Muscle of arm (tissue), 14 donors: ENCODE measurements at places on chromosomes 1 and 21. TPM values are rescaled to one million over a fixed set of nuclear protein-coding genes. Genes with fewer than 3 reads are reported as not detected.

DNA sequence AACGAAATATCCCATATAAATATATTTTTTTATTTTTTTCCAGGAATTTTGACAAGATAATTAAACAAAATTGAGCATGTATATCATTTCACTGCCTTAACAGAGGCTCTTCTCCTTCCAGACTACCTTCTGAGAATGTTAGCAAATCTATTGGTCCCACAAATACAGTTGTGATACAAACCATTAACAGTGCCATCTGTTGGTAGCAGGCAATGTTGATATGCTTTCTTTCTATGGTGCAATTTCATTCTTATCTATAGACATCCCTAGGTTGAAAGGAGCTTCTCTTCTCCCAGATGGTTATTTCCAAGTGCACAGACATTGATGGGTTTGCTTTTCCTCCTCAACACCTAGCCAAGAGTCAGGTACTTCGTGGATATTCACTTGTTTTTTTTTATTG, 303.6 kb downstream of the USH2A start:
- DNase-seq: no peak

DNA sequence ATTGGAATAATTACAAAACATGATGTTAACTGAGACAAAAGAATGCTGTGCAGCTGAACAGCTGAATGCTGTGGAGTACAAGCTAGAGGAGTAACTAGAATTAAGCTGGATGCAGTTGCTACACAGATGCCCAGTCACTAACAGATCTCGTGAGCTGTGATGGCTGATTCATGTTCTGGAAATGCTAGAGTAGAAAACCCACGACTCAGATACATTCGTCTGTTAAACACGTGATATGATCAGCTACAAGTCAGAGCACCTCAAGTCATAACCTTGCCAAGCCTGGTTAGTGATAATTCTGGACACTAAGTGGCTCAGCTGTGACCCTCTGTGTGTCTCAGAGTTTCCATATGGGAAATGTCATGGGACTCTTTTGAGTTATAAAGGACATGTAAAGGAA, 89.7 kb upstream of the ESRRG start:
- DNase-seq: peak; percentile 11

DNA sequence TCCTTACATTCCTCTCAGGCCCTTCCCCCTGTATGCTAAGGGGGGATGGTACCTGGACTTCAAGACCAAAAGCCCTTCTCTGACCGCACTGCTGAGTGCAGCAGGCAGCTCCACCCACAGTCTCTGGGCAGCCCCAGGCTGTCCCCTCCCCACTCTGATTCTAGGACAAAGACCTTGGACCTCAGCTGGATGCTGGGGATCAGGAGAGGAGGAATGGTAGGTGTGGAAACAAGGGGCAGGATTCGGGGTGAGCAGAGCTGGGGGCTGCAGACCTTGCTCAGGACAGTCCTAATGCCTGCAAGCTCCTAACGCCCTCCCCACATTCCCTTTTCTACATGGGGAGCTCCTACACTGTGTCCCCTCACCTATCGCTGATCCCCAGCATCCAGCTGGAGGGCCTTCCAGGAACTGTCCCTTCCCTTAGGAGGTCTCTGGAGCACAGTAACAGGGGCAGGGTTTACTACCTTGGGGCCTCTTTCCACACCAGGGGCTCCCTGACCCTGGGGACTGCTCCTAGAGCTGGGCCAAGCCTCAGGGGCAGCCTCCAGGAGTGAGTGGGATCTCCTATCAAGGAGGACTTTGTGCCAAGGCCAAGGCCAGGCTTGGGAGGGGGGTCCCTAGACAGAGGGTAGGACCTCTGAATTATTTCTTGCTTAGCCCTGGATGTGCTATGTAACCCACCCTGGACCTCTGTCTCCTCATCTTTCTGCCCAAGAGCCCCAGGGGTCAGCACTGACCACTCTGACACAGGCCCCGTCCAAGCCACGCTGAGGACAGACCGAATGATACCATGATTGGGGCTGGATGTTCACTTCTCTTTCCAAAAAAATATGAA, 5.6 kb downstream of the CLDN19 start:
- no peak for DNase-seq

GRCh38 chr21:33116676-33117075, 46.7 kb downstream of the OLIG1 start:
- no peak for DNase-seq

The CDCA8 gene
- polyA plus RNA-seq: 8.6 TPM

The CACNA1E gene
- polyA plus RNA-seq: 0.74 TPM

DNA sequence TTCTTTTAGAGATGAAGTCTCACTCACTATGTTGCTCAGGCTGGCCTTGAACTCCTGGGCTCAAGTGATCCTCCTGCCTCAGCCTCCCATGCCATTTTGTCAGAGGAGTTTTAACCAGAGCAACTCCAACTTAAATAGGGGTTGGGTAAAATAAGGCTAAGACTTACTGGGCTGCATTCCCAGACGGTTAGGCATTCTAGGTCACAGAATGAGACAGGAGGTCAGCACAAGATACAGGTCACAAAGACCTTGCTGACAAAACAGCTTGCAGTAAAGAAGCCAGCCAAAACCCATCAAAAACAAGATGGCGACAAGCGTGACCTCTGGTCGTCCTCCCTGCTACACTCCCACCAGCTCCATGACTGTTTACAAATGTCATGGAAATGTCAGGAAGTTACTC, 5.7 kb upstream of the DNAH14 start:
- DNase-seq: no peak

The ZP4 gene
- not detected for polyA plus RNA-seq

The TSPAN2 gene
- polyA plus RNA-seq: 18.7 TPM

- no peak for DNase-seq
These were observed 161.3 kb downstream of the TSEN15 start for GRCh38 chr1:184212649-184213314.

- DNase-seq: no peak
These were observed 71.2 kb downstream of the GPR161 start for GRCh38 chr1:168065506-168065905.

DNA sequence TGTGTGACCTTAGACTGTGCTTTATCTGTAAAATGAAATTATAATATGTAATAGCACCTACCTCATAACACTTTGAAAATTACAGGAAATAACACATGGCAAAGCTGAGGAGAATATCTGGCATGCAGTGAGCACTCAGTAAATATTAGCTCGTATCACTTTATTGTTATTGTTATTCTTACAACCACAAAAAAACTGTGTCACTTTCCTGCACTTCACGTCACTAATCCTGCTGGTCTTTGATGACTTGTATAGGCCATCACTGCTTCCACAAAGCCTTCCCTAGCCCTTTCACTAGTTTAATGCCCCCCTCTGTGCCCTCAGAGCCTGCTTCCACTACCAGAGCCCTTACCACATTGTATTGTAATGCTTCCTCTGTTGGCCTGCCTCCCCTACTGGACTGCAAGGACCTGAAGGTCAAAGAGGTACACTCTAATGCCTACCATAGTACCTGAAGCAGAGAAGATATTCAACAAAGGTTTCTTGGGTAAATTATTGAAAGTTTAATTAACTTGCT, 231.6 kb downstream of the NFIA start:
- no peak for DNase-seq

The OR14K1 gene
- not detected for polyA plus RNA-seq

GRCh38 chr1:193555662-193556441, 369.4 kb upstream of the B3GALT2 start:
- DNase-seq: no peak

The BLACAT1 gene
- not detected for polyA plus RNA-seq

The ARHGAP30 gene
- not detected for polyA plus RNA-seq

- DNase-seq: no peak
These were observed 73.5 kb downstream of the ASTN1 start for GRCh38 chr1:177091040-177091439.

GRCh38 chr1:206904423-206905142, 7.3 kb downstream of the IL24 start:
- DNase-seq: no peak

The RPE65 gene
- polyA plus RNA-seq: not detected

DNA sequence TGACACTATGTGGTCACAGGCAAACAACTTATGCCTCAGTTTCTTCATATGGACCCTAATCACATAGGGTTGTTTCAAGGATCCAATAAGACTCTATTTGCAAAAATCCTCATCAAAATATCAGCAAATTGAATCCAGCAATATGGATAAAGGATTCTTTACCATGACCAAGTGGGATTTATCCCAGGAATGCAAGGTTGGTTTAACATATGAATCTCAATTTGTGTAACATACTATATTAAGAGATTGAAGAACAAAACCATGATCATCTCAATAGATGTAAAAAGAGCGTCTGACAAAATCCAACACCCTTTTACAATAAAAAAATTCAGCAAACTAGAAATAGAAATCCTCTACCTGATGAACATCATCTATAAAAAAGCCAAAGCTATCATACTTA, 23.9 kb downstream of the ARHGEF11 start:
- no peak for DNase-seq

- DNase-seq: no peak
These were observed 10.7 kb downstream of the RNU5D-1 start for GRCh38 chr1:44720281-44720680.

- no peak for DNase-seq
These were observed 83.9 kb downstream of the DYRK1A start for GRCh38 chr21:37450445-37450941.

The S100A5 gene
- polyA plus RNA-seq: not detected

GRCh38 chr21:43306391-43306790, 120.5 kb downstream of the SIK1 start:
- DNase-seq: no peak

- no peak for DNase-seq
These were observed 28.8 kb upstream of the MTMR11 start for GRCh38 chr1:149965440-149965839.

DNA sequence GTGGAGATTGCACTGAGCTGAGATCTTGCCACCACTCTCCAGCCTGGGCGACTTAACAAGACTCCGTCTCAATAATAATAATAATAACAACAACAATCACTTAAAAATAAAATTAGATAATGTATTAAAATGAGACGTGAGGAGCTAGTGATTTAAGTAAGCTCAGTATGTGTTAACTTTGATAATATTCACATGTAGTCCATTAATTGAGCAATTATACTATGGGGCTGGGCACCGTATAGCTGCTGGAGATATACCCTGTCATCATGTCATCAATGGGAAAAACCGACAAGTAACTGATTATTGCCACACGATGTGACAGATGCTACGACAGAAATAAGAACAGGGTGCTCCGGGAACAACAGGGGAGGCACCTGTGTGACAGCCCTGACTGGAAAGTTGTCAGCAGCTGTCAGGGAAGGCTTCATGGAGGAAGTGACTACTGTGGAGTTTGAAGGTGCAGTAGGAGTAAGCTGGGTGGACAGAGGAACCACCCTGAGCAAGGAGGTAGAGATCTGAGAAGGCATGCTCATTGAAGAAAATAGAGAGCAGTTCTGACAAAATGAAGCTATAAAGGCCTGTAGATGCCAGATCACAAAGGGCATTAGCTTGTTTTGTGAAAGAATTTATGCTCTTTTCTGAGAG, 924 bp upstream of the CAMSAP2 start:
- DNase-seq: no peak

The F13B gene
- not detected for polyA plus RNA-seq

GRCh38 chr1:198024782-198025181, 107.6 kb downstream of the LHX9 start:
- DNase-seq: no peak

GRCh38 chr1:109947582-109948284, 36.8 kb upstream of the AHCYL1 start:
- no peak for DNase-seq

The CPTP gene
- polyA plus RNA-seq: 17.4 TPM

DNA sequence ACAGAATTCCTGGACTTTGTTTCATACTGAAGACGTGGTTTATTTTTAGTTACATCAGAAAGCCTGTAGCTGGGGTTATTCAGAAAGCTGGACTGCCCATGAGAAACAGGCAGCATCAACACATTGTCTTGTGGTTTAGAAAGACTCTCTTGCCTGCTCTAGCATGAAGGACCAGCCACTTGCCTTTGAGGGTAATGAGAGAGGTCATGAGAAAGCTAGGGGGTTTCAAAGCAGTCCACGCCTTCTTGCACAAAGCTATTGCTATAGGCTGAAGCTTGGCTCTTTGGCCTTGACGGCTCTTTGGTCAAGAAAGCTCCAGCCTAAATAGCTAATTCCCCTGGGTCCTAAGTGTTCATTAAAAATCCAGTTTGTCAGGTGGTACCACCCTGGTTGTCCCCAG, 208.1 kb downstream of the PRDM2 start:
- no peak for DNase-seq

- DNase-seq: no peak
These were observed 45.6 kb upstream of the VAV3 start for GRCh38 chr1:108010581-108010980.

GRCh38 chr1:115107516-115108260, 18.4 kb upstream of the TSPAN2 start:
- no peak for DNase-seq

GRCh38 chr1:150141452-150141851, 8.3 kb upstream of the PLEKHO1 start:
- no peak for DNase-seq

- peak; percentile 19 for DNase-seq
These were observed 200.9 kb downstream of the PLPP3 start for GRCh38 chr1:56378341-56379070.

The WNT3A gene
- polyA plus RNA-seq: not detected

DNA sequence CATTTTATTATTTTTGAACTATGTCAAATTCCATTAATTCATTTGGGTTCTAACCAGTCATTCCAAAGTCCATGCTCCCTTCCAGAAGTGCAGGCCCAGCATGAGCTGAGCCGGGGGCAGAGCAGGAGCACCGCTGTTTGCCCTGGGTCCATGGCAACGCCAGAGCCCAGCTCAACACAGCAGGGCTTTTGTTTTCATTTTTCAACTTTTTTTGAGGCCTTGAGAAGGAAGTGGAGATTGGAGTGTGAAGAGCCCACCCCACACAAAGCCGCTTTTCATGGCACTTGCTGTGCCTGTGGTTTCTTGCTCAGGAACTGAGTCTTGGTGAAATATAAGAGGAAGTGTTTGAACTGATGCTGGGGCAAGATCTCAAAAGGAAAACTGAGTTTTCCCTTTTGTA, 13.2 kb upstream of the PRMT2 start:
- DNase-seq: no peak

DNA sequence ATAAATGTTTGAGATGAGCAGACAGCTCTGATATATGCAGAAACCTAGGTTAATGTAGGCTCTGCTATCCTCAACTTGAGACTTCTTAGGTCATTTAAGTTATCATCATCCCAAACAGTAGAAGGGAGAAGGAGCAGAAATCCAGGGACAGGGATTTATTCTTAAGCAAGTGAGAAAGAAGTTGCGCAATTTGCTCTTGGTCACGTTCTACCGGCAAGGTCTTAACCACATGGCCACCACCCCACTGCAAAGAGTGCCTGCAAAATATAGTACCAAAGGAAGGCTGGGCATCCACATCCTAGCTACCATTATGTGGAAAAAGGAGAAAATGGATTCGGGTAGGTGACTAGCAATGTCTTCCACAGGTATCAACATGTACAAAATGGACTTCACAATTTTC, 25.2 kb downstream of the CRNN start:
- DNase-seq: no peak

The RGS13 gene
- 0.94 TPM for polyA plus RNA-seq

The SPRR2G gene
- polyA plus RNA-seq: not detected
